ENCODE measurements at places on chromosomes 6 and 20. TPM values are rescaled to one million over a fixed set of nuclear protein-coding genes. Genes with fewer than 3 reads are reported as not detected.

C2 gene
- total RNA-seq = 3.3 TPM

SCP2D1 gene
- not detected for total RNA-seq

DNA sequence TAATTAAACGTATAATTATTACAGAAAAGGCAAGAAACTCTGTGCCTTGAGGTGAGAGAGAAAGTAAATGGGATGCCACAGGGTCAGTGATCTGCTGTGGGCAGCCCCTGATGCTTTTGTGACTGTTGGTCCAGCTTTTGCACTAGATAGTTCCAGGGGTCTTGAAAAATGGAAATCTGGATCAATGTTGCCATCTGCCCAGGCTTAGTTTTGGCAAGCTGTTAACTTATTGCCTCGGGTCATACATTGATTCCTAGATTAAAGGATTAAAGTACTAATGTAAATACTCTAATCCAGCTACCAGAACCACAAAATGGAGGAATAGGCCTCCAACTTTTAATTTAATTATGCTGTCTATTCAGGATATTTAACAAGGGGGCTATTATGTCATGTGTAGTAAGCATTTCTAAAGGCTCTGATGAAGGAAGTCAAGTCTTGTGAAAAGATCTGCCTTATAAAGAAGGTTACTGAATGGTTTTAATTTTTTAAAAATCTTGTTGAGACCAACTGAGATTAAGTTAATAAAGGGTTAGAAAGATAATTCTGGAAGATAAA is 376.0 kb upstream of the HS3ST5 start:
- no peak for ATAC-seq

GRCh38 chr6:49556429-49556837 is 6.0 kb downstream of the C6orf141 start:
- no peak for ATAC-seq

DNA sequence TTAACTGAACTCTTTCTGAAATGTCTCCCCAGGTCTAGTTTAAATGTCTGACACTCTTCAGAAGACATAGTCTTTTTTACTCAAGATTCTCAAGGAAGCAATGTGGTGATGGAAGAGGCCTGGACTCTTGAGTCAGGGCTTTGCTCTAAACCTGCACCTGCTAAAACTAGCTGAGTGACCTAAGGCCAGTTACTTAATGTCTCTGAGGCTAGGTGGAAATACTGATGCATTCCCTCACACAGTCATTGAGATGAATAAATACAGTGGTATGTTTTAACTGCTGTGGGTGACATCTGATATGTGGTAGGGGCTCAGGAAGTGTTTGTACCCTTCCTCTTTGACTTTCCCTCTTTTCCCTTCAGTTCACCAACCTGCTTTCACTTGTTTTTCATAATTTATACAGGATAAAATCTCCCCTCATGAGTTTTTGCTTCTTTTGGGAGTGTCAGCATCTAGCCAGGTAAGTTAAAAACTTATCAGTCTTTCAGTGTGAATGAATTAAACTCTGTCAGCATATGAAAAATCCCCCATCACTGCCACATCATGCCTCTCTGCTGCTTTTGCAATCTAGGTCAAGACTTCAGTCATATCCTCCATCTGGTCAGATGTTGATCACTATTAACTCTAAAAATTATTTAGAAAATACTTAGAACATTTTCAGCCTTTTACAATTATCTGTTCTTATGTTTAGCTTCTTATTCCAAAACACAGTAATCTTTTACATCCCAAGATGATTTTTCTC is 178.7 kb upstream of the TNFAIP3 start:
- ATAC-seq = no peak
